ENCODE measurements at places on chromosomes 2 and 18.

DNA sequence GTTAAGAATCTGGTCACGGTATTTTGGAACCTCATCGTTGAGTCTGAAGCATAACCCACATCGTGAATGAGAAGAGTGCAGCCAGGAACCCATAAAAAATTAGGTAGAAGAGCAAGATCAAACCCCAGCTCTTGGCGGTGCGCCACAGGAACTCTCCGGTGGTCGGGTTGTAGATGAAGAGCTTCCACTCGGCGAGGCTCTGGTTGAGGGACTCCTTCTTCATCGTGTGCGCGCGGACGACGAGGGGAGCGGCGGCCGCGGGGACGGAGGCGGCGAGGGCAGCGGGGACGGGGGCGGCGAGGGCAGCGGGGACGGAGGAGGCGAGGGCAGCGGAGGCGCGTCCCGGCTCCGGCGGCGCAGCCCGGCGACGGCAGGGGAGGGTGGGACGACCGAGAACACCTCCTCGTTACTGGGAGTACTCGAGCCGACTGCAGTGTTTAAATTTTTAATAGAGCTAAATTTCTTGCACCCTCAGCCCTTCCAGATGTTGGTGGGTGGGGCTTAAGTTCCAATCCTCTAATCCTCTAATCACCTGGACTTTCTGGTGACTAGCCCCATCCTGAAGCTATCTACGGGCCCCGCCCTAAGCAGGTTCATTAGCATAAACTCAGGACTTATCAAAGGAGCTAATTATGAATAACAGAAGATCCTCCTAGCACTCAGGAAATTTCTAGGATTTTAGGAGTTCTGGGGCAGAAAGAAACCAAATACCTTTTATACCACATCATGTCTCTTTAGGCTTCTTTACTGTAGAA is 20.4 kb upstream of the PAPOLG start:
- DNase-seq, result peak; percentile 16

- DNase-seq, result no peak
These were observed 213.8 kb downstream of the BCL2 start for GRCh38 chr18:63105636-63106316.

GRCh38 chr2:23791030-23791429 is 135.9 kb downstream of the ATAD2B start:
- no peak for DNase-seq

- DNase-seq, result no peak
These were observed 376.3 kb upstream of the UBE2E3 start for GRCh38 chr2:180604077-180604476.

DNA sequence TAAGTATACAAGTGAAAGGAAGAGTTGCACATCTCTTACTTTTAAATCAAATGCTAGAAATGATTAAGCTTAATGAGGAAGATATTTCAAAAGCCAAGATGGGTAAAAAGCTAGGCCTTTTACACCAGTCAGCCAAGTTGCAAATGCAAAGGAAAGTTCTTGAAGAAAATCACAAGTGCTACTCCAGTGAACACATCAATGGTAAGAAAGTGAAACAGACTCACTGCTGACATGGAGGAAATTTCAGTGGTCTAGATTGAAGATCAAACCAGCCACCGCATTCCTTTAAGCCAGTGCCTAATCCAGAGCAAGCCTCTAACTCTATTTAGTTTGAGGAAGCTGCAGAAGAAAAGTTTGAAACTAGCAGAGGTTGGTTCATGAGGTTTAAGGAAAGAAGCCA is 79.1 kb downstream of the RBBP8 start:
- DNase-seq, result no peak

DNA sequence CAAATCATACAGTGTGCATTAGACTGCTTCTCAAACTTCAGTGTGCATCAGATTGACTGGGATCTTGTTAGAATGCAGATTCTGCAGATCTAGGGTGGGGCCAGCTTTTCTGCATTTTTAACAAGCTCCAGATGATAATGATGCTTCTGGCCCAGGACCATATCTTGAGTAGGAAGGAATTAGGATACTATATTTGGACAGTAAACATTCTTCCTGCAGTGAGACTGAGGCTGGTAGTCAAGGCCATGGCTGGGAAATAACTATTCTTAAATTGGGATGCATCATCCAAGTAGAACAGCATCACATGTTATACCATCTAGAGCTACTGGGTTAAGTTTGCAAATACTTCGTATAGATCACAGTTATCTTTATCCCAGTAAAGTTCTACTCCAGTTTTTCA is 28.4 kb upstream of the ARMC9 start:
- DNase-seq, result no peak

- DNase-seq, result no peak
These were observed 266.7 kb downstream of the ATAD2B start for GRCh38 chr2:23660237-23660636.

DNA sequence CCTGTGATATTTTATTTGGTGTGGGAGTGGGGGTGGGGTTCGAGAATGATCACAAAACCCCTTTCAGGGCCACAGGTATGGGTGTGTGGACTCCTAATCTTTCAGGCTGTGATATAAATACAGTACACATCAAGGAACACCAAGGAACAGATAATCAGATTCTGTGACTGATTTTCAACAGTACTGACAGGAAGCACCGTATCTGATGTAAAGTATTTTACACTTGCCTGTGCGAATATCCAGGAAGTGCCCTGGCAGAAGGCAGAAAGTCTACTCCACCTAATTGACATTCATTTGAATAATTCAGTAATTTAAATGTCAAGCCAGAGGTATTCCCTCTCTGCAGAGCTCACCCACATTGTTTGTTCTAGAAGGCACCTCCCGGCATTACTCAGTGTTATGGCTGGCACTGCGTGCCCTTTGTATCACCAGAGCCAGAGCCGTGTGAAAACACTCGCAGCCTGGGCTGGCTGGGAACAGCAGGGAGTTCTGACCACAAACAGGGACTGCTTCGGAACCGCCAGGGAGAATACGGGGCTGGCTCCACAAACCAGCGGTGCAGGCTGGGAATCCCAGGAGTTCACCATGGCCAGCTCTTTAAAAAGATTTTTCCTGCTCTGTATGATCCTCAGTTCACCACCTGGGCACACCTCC is 91.8 kb downstream of the ACVR1 start:
- no peak for DNase-seq

DNA sequence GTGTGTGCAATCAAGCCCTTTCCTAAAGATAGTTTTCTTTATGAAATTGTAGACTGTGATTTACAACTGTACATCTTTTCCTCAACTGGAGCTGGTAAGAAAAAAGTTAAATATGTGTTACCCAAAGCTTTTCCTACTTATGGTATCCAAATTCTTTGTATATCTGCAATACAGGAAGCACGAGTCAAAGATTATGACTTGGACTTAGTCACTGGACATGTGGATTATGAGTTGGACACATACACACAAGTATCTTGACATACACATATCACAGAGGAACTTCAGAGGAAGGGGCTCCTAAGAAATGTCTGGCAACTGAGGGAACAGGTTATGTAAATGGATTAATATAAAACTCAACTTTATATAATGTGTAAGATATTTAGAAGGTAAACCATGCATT is 35.2 kb downstream of the PRELID3A start:
- DNase-seq, result no peak

DNA sequence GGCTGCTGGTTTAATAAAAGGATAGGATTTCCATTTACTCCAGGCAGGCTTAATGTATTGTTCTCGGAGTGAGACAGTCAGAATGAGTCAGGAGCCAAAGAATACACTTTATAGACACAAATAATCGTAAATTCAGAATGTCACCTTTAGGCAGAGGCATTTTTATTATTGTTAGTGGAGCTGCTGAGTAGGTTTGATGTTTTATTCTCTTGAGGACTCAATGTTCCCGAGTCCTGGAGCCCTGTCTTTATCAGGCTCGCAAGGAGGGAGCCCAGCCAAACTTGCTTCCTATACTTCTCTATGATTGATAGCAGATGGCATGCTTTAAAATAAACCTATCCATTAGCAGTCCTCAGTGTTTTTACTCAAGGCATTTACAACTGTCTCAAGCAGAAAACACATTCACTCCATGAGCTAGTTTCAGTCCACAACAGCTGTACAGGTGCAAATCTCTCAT is 492.3 kb upstream of the ZEB2 start:
- DNase-seq, result peak; percentile 27

GRCh38 chr2:33322612-33323011 is 153.8 kb upstream of the RASGRP3 start:
- DNase-seq, result no peak

- DNase-seq, result peak; percentile 14
These were observed 9.3 kb upstream of the THADA start for GRCh38 chr2:43605079-43605655.

GRCh38 chr2:233855345-233855744 is 1.0 kb upstream of the HJURP start:
- no peak for DNase-seq

GRCh38 chr2:61426267-61426897 is 44.5 kb downstream of the USP34 start:
- no peak for DNase-seq

DNA sequence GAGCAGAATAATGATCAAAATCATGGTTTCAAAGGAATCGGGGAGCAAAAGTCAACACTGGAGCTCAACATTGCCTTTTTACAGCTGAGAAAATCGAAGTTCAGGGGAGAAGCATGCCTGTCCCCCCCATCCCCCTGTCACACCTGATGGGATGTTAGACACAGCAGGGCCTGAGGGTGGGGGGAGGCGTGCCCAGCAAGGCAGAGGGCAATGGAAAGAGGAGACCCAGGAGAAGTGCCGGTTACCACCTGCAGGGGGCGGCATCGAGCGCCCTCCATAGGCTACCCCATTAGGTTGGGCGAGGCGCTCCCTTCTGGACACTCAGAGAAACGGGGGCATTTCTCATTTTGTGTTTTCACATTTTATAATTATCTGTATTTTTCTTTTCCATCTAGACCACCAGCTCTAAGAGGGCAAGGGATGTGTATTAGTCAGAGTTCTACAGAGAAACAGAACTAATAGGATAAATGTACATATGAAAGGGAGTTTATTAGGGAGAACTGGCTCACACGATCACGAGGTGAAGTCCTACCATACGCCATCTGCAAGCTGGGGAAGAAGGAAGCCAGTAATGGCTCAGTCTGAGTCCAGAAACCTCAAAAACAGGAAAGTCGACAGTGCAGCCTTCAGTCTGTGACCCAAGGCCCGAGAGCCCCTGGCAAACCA is 271.3 kb downstream of the LRATD1 start:
- no peak for DNase-seq

DNA sequence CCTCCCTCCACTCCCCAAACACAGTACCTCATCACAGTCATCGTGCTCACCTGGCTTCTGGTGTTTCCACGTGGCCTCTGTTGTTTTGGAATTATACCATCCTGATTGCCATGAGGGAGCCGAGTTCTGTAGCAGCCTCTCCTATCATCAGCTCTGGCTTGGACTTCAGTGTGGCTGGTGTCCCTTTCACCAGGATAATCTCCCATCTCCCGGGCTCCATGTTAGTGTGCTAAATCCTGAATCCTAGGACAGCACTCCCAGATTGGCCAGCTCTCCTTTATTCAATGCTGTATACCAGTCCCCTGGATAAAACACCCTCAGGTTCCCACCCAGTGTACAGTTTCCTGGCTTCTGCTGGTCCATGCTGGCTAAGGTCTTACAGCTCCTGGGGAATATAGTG is 53.3 kb downstream of the LONRF2 start:
- no peak for DNase-seq

GRCh38 chr18:2204736-2205135 is 366.6 kb downstream of the METTL4 start:
- no peak for DNase-seq

GRCh38 chr2:105570757-105571156 is 171.9 kb upstream of the FHL2 start:
- no peak for DNase-seq

- no peak for DNase-seq
These were observed 77.9 kb downstream of the LIMS1 start for GRCh38 chr2:108612153-108612513.

DNA sequence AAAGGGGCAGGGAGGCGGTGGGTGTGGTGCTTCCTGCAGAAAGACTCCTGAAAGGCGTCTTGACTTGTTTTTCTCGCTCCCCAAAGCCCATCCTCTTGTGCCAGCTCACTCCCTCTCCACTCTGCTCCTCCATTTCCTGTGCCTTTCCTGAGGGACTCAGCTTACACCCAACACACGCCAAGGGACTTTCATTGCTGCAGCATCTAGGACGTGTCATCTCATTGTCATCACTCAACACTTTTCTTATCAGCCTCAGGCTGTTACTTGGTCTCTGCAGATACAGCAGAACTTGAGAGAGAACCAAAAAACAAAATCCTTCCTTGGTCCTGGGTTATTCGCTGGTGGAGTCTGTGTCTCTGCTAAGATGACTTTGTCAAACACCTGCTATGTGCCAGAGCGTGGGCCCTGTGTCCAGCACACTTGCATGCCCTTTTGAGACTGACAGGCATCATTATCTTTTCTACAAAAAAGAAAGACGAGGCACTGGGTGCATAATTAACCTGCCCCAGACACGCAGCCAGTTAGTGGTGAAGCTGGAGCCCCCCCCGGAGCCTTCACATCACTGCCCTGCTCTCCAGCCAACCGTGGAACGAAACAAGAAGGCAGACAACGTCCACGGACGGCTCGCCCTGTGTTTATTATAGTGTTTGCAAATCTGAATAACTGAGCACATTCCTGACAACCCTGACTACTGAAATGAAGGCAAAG is 261.7 kb upstream of the HDAC4 start:
- no peak for DNase-seq

GRCh38 chr2:128687565-128687964 is 368.9 kb upstream of the HS6ST1 start:
- DNase-seq, result no peak

DNA sequence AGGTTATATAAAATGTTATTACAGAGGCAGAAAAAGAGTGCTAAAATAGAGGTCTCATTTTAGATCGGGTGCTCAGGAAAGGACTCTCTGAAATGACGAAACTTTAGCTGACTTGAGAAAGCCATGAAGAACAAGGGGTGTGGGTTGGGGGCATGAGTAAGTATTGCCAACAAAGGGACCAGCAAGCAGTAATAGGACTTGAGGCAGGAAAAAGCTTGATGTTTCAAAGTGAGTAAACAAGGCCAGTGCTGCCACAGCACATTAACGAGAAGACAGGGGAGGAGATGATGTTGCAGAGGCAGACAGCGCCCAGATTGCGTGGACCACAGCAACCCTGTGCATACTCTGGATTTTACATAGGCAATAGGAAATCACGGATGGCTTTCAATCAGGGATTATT is 318.8 kb downstream of the ZEB2 start:
- no peak for DNase-seq

DNA sequence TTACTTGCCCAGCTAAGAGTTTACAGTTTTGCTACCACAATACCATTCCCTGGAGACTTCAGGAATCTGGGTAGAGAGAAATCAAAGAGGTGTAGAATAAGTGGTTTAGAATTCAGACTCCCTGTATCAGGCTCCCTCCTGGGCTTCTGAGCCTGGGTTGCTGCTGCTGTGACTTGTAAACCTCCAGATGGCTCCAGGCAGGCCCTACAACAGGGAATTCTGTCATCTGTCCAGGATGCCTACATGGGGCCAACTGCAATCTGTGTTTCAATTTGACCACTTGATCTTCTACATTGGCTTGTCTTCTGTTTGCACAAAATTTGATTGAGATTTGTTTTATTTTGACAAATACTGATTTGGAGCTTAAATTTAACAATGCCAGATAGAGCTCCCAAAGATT is 183.9 kb downstream of the RAD51AP2 start:
- DNase-seq, result no peak

GRCh38 chr2:201186982-201187381 is 4.0 kb downstream of the CASP10 start:
- no peak for DNase-seq
